Activated T-cell treated with anti-CD3 and anti-CD28 coated beads for 48 hours (primary cell): ENCODE measurements at places on chromosomes 7 and 10.
A peak's percentile ranks its signal among the peaks of the same experiment; 100 is the strongest.

DNA sequence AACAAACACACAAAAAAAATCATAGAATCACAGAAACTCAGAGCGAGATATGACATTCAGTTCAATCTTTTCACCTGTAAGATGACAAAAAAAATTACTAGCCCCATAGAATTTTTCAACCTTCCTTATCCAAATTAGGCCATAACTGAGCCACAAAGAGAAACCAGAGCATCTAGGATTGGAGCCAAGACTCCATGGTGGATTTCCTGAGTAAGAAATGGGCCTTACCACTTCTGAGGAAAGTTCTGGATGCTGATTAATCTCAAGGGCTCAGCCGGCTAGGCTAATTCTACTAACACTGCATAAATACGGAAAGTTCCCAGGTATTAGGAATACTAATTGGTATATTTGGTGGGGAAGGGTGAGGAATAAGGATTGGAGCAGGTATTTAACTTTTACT lies 16.8 kb downstream of the LIPM start:
- DNase-seq: no peak

DNA sequence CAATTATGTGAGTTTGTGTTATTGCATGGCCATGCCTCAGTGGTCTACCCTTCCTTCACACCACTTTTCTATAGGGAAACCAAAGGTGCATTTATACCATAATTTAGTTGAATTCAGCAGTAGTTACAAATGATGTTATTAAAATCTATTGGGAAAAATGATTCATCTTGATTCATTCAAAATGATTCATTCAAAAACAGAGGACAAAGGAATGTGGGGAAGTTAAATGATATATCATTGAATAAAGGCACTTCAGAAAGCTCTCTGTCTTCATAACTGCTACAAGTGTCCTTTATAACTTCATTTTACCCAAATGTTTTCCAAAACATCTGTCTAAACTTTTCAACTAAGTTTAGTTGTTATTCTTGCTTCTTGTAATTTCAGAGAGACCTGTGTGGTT lies 722.9 kb downstream of the GRM8 start:
- no peak for DNase-seq

GRCh38 chr10:59829601-59830000 lies 76.3 kb upstream of the MRLN start:
- DNase-seq: no peak

DNA sequence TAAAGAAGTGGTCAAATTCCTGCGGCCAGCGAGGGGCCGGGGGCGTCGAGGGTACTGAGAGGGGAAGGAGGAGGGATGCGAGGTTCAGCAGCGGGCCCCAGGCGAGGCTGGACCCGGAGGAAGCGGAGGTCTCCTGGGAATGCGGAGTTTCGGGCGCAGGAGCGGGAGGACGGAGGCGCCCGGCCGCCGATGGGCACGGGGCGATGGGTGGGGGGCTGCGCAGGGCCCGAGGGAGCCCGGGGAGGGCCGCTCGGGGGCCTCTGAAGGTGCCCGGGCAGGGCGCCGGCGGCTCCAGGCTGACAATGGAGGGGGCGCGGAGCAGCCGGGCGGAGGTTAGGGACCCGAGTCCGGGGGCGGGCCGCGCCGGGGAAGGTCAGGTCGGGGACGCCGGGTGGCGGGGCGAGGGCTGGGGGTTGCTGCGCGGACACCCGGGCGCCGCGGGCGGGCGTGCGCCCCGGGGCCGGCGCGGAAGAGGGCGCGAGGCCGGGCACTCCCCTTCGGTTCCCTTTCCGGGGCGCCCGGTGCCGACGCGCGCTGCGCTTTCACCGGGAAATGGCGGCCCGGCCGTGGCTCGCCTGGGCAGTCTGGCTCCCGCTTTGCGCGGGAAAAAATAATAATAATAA lies 683 bp downstream of the MACROH2A2 start:
- peak; percentile 5 for DNase-seq

- DNase-seq: peak; percentile 59
Measured at GRCh38 chr7:105849122-105849855, 27.1 kb downstream of the ATXN7L1 start.

GRCh38 chr10:34434119-34434594 lies 380.9 kb downstream of the PARD3 start:
- DNase-seq: no peak

DNA sequence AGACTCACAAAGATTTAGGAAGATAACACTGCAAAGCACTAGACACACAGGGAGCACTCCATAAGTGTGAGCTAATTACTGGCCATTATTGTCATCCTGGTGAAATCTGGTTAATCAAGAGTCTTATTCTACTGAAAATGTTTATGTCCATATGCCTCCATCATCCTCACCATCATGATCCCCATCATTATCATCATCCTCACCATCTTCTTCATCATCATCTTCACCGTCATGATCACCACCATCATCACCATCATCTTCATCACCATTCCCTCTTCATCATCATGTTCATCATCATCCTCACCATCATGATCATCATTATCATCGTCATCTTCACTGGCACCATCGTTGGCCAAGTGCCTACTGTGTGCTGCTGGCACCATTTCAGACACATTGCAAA lies 76.3 kb upstream of the CARD11 start:
- no peak for DNase-seq

- DNase-seq: no peak
Measured at GRCh38 chr10:53597835-53598251, 825.3 kb upstream of the MBL2 start.
